NCI-H1048 (cell line): ENCODE measurements at places on chromosomes 16 and 17.

GRCh38 chr17:34219405-34219804, 35.7 kb upstream of the CCL2 start:
- no peak for DNase-seq

- no peak for DNase-seq
Measured at GRCh38 chr17:70320673-70321345, 151.5 kb downstream of the KCNJ2 start.

DNA sequence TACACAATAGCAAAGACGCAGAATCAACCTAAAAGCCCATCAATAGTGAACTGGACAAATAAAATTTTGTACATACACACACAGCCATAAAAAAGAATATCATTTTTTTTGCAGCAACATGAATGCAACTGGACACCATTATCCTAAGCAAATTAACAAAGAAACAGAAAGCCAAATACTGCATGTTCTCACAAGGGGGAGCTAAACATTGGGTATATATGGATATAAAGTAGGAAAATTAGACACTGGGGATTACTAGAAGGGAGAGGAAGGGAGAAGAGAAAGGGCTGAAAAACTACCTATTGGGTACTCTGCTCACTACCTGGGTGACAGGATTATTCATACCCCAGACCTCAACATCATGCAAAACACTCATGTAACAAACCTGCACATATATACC, 28.2 kb downstream of the ADAMTS18 start:
- DNase-seq = no peak

- no peak for DNase-seq
Measured at GRCh38 chr17:49850218-49850610, 2.3 kb upstream of the TAC4 start.

DNA sequence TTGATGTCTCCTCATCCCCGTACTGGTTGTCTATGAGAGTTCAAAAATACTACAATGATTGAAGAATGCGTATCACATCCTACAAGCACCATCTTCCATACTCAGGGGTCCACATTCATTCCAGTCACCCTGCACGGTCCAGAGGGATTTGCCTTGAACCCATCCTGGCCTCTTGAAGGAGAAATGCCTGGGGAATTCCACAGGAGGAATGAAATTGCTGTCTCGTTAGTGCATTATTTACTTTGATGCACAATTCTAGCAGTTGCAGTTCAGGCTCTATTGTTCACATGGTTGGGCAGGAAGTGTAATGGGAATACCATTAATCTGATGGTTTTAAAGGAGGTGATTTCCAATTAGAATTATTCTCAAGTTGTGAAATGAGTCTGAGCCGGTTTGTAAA, 369.1 kb upstream of the XYLT1 start:
- DNase-seq = no peak

GRCh38 chr17:21539146-21539545, 153.2 kb upstream of the KCNJ18 start:
- no peak for DNase-seq

GRCh38 chr16:27377666-27378485, 24.1 kb upstream of the IL21R start:
- DNase-seq = no peak

DNA sequence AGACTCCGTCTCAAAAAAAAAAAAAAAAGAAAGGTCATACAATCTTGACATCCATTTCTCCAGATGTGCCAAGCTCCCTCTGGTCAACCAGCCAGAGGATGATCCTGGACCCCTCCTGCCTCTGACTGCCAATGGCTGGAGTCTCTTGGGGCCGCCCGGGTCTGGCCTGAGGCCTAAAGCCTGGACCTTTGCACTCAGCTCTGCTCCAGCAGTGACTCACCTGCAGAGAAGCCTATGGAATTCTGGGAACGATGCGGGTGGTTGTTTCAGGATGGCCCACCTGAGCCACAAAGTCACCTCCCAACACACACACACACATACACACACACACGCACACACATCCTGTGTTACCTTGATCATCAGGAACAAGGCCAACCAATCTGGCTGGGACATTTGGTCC, 64.0 kb upstream of the DNAH17 start:
- no peak for DNase-seq

- no peak for DNase-seq
Measured at GRCh38 chr17:20800146-20800545, 220.6 kb downstream of the CDRT15L2 start.
